M059J (cell line): ENCODE measurements at places on chromosomes 13 and 19.

DNA sequence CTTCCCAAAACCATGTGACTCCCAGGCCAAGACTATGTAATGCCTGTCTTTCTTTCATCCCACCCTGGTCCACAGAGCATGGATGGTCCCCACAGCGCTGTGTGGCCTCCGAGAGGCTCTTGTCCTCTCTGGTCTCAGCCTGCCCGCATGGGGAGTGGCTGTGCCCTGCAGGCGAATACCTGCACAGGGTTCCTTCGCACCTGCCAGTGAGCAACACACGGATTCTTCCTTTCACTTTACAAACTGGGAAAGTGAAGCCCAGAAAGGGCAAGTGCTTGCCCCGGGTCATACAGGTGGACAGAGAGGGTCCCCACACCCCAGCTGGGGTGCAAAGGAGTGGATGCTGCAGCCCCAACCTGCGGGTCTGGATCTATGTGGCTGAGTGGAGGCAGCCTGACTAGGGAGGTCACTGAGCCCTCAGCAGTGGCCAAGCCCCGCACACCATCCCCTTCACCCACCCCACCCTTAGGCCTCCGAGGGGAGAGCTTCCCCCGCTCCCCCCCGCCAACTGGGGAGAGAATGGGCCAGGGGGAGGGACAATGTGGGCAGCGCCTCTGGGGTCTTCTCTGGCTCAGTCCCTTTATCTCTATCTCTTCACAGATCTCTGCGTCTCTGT is 747 bp upstream of the MARK4 start:
- DNase-seq: no peak

GRCh38 chr19:35223862-35224505 is 4.6 kb downstream of the FAM187B start:
- DNase-seq: no peak

DNA sequence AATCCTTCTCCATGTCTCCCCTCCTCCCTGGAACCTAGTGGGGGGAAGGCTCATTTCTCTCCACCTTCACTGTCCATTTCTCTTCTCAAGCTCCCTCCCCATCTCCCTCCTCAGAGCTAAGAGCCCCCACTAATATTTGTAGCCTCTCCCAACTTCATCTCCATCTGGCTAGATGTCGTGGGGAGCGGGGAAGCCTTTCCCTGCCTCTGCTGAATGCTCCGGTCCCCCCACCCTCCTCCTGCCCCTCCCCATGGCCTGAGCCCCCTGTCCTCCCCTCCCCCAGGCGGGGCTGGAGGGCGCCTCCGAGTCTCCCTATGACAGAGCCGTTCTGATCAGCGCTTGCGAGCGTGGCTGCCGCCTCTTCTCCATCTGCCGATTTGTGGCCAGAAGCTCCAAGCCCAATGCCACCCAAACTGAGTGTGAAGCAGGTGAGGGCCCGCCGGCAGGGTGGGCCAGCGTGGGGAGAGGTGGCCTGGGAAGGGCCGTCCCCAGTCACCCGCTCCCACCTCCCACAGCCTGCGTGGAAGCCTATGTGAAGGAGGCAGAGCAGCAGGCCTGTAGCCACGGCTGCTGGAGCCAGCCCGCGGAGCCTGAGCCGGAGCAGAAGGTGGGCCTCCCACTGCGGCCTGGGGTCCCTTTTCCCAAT is 1.0 kb downstream of the TMEM59L start:
- no peak for DNase-seq

GRCh38 chr19:44757057-44757734 is 8.7 kb downstream of the BCL3 start:
- DNase-seq: no peak

DNA sequence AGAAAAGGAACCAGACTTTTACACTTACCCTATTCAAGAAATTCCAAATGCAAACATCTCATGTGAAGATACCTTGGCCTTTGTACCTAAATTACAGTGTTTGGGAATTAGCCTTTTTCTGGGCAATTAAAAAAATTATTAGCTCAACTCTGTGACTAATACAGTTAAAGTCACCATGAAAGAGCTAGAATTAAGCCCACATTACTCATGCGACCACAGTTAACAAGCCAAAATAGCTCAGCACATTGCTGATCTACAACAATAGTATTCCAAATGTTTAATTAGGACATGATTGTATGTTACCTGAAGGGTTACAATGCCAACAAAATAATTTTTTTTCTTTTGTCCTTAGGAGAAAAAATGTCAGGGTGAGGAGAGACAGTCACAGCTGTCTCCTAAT is 263.6 kb upstream of the GPC6 start:
- DNase-seq: peak; percentile 1

DNA sequence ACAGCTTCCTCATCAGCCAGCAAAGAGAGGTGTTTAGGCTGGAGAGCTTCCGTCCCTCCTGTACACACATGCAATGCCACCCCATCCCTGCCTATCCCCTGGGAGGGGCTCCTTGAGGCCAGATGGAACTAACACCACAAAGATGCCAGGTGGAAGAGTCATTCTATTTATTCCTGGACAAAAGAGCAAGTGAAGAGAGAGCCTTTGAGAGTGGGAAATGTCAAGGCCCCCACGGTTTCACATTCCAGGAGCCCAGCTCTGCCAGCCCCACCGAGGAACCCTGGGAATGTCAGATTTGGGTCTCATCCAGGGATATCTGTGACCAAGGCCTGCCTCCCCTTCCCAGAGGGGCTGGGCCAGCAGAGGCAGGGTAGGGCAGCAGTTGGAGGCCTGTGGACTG is 30.8 kb upstream of the IGFL1 start:
- DNase-seq: peak; percentile 69

DNA sequence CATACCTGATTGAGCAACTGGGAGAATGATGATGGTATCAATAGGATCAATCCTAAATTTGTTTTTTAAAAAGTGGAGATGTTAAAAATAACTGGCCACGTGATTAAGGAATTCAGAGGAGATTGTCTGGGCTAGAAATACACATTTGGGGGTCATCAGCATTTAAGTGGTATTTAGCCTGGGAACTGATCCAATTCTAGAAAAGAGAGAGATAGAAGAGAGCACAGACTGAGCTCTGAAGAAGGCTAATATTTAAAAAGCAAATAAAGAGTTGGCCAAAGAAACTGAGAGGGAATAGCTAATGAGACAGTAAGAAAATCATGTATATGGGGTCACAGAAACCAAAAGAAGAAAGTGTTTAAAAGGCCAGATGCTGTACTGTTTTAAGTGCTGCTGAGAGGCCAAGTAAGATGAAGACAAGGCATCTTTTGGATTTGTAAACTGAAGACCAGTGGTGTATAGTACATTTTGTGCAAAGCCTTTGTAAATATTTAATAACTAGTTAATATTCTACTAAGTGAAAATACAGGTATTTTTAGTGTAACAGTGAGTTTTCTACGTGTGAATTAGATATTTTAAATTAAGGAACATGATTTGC is 40.2 kb downstream of the UBL3 start:
- no peak for DNase-seq
